NCI-H2171 treated with DMSO at 0.1 percent for 48 hours (cell line): ENCODE measurements at places on chromosomes 6 and 20.

DNA sequence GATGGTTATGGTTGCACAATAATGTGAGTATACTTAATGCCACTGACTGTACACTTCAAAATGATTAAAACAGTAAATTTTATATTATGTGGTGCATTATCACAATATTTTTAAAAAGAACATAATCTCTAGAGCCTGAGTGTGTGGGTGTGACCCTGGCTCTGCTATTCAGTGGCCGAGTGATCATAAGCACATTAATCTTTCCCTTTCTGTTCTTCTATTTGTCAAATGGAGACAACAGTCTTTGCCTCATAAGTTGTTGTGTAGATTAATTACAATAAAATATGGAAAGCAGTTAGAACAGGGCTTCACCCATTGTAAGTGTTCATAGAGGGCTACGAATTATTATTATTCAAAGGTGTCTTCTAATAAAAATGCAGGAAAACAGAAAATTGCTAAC lies 548.6 kb downstream of the HTR1B start:
- no peak for DNase-seq

DNA sequence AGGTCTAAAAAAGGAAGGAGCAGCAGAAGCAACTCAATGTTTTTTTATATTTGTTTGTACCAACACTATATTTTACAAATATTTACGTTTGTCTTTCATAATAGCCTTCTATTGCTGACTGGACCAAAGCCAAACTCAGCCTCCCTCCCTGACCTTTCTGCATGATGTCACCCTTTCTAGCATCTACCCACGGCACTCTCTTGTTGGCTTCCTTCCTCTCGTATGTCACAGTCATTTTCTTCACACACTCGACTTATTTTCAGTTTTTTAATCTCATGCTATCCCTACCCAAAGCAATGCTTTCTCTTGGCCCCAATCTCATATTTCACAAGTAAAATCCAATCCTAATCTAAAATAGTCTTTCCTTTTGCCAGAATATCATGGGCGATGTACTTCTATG lies 16.3 kb upstream of the FAM8A1 start:
- no peak for DNase-seq

DNA sequence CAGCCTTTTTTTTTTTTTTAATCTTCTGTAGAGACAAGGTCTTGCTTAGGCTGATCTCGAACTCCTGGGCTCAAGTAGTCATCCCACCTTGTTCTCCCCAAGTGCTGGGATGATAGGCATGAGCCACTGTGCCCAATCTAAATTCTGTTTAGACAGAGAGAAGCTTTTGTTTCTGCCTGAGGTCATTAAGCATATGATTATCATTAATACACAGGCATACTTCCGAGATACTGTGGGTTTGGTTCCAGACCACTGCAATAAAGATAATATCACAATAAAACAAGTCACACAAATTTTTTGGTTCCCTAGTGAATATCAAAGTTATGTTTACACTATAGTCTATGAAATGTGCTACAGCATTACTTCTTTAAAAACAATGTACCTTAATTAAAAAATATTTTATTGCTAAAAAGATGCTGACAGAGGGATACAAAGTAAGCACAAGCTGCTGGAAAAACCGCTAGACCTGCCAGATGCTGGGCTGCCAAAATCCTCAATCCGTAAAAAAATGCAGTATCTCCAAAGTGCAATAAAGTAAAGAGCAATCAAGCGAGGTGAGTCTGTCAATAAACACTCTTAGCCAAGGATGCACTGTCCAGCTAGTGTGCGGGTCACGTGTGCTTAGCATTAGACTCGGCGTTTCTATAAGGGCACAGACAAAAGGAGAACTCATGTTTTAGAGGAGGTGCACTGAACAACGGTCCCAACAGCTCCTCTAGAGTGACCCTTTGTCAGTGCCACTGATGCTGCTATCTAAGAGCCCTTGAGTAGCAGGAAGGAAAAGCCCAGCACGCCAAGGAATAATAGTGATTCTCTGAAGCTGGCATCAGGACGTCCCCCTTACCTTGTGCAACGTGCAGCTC lies 16.1 kb downstream of the TXNDC5 start:
- DNase-seq, result no peak

GRCh38 chr6:113824411-113824810 lies 32.7 kb upstream of the MARCKS start:
- DNase-seq, result no peak

DNA sequence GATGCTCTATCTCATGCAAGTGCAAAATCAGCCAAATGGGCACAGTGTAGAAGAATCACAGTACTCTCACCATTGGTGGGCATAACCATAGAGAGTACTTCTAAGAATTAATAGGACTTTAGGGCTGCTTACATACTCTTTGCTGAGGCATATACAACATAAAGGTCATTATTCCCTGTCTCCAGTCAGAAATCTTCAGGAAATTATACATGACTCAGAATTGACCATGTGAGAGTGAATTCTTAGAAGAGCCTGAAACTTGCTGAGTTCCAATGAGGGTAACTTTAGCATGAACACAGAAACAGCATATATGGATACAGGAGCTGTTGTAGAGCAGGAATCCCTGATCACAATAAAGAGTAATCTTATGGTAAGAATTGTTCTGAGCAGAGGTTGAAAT lies 498.7 kb downstream of the TENT5A start:
- DNase-seq, result no peak

GRCh38 chr6:109799664-109800063 lies 108.6 kb downstream of the FIG4 start:
- no peak for DNase-seq

GRCh38 chr6:15715060-15715459 lies 52.2 kb upstream of the DTNBP1 start:
- no peak for DNase-seq

DNA sequence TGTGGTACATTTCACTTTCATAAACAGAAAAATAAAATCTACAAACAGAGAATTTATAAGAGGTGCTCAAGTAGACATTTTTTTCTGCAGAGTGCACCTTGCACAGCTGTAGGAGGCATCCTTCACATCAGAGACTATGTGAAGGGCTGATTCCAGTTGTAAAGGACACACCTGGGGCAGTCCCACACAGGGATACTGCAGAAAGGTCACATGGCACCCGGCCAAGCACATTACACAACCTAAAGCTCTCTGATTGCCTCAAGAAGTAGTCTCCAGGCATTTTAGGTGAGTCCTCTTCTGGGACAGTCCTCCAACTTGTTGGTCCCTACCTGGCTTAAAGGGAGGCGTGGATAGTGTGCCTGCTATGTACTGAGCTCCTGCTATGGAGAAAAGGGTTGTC lies 502.9 kb upstream of the NOX3 start:
- DNase-seq, result no peak

DNA sequence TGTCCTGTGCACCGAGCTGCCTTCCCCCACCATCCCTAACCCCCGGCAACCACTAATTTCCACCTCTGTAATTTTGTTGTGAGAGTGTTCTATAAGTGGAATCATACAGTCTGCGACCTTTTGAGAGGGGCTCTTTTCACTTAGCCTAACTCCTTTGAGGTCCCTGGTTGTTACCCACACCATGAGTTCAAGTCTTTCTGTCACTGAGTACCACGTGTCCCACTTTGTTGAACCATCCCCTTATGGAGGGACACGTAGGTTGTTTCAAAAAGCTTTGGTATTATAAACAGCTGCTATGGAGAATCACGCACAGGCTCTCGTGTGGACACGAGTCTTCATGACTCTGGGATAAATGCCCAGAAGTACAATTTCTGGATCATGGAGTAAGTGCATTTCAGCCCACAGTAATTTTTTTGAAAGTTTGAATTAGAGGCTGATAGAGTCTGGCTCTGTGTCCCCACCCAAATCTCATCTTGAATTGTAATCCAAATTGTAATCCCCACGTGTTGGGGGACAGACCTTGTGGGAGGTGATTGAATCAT lies 9.5 kb downstream of the FAM209B start:
- DNase-seq, result no peak

- DNase-seq, result peak; percentile 71
These were observed 43.1 kb downstream of the POPDC3 start for GRCh38 chr6:105136431-105137350.

DNA sequence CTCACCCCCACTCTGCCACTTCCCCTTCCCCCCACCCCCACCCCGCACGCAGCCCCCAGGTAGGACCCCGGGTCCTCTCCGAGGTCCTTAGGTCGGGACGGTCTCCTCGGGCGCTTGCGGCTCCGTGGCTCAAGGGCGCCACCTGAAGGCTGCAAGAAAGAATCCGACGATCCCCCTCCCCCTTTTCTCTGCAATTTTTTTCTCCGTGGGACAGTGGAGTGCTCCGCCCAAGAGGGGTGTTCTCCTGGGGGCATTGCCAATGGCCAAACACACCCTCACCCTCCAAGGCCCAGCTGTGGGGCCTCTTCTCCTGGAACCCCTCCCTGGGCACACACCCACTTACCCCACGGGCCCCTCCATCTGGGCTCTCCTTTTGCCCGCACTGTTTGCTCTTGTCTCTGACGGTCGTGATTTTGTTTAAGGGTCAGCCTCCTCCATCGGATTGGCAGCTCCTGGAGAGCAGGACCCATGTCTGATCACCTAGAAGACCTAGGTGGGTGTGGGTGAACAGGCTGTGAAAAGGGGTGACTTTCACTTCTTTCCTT lies 1.1 kb upstream of the TMEM74B start:
- peak; percentile 73 for DNase-seq

GRCh38 chr6:44933108-44933507 lies 395.0 kb upstream of the RUNX2 start:
- no peak for DNase-seq

GRCh38 chr20:31559704-31560093 lies 45.4 kb upstream of the ID1 start:
- no peak for DNase-seq

GRCh38 chr6:119584088-119584487 lies 234.5 kb upstream of the MAN1A1 start:
- no peak for DNase-seq

GRCh38 chr6:16805243-16805950 lies 44.1 kb upstream of the ATXN1 start:
- no peak for DNase-seq

DNA sequence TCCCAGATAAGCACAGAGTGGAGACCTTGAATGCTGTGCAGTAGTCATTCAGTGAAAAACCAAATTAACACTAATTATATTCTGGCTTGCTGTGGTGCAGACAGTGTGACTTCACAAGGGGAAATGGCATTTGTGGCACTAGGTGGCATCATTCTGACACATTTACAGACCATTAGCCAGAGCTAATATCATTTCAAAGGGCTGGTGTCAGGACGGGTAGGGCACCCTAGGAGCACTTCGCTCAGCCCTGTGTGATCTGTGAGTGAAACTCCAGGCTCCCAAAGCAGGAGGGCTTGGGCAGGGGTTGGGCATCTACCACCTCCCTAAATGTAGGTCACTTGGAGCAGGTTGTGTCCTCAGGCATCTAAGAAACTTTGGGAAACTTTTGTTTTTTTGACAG lies 555.8 kb downstream of the PKHD1 start:
- no peak for DNase-seq

DNA sequence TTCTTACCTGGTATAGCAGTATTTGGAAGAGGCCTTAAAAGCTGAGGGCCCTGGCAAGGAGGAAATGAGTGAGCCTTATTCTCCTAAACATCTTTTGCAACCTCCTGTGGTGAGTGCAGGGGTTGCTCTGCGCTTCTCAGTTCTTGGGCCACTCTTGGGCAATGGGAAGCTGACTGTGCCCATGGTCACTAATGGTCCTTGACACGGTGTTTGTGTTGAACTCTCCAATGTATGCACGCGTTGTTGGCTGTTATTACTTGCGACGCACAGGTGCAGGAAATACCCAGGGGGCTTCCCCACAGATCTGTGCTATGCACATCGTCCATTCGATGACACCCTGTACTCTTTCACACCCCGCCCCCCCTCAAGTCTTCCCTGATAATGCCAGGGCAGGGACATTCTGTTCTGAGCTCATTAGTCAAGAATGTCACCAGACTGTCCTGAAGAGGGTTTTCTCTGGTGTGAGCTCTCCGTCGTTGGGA lies 79.7 kb downstream of the EDN1 start:
- no peak for DNase-seq

DNA sequence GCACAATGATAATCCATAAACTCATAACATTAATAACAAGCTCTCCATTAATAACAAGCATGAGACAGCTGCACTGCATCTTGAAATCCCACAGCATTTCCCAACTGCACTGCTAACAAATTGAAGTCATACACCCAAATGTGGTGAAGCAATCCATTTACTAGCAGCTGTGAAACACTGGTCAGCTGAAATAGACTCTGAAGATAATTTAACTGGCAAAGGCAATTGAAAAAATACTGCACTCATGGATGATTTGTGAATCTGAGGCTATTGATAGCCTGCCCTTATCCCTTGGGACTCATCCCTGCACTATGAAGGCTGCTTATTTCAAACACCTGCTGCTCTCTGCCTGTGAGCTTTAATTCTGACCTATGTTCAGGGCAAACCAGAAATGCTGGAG lies 49.1 kb upstream of the PLCB1 start:
- DNase-seq, result peak; percentile 88

DNA sequence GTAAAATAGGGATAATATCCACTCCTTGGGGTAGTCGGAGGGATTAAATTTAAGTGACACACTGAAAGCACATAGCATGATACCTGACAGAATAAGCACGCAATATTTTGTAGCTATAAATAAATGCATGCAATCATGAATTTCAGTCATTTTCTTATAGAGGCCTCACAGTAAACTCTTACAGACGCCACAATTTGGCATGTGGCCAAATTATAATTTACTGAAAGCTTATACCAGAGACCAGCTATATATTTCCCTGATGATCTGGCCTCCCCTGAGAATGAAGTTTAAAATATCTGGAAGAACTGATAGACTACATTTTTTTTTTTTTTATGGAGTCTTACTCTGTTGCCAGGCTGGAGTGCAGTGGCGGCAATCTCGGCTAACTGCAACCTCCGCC lies 40.9 kb downstream of the QRSL1 start:
- peak; percentile 52 for DNase-seq

- no peak for DNase-seq
These were observed 96.6 kb upstream of the AKIRIN2 start for GRCh38 chr6:87798393-87799278.

- DNase-seq, result peak; percentile 96
These were observed 393.1 kb downstream of the FRK start for GRCh38 chr6:115667478-115668026.

GRCh38 chr6:46521464-46521971 lies 30.3 kb upstream of the RCAN2 start:
- no peak for DNase-seq

- DNase-seq, result no peak
These were observed 105.0 kb downstream of the CD109 start for GRCh38 chr6:73800997-73801396.

DNA sequence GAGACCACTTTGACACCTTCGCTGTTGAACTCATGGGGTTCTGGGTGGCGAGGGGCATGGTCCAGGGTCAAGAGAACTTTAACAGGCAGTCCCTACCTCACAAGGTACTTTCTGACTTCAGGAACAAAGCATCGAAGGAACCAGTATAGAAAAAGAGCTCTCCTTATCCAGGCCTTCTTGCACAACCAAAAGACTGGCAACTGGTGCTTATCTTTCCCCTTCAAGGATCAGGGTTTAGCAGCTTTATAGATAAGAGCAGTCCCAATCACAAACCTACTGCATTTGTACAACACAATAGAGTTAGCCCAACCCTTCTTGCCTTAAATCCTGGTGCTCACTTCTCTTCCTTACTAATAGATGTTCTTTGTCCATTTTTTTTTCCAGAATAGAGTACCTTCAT lies 116.3 kb downstream of the SNX5 start:
- DNase-seq, result no peak

GRCh38 chr6:165913676-165914570 lies 250.9 kb upstream of the PDE10A start:
- no peak for DNase-seq
